Inflammatory macrophage treated with lipopolysaccharide for 4 hours (primary cell): ENCODE measurements at places on chromosomes 12 and 14.

DNA sequence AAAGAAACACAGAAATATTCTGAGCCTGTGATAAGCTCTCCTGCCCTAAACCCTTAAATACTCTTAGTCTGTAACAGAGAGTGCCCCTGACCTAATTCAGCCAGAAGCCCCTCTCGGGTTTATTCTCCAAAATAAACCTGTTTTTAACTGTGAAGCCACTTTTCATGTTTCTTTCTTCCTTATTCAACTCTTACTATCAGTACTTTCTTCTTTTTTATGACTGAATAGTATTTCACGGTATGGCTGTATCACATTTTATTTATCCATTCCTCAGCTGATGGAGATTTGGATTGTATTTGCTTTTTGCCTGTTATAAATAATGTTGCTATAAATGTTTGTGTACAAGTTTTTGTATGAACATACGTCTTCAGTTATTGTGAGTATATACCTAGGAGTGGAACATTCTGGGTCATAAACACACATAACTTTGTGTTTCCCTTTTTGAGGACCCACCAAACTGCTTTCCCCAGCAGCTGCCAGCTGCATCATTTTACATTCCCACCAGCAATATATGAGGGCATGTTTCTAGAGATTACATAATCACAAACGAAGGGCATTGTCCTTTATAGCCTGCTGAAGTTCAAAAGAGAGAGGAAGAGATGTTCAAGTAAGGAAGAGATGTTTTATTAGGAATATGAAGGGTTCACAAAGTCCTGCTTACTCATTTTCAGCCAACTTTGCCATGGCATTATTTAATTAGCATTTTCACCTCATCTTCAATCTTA, 199.4 kb upstream of the NUDT4 start:
- no peak for DNase-seq

GRCh38 chr14:96592591-96593386, 90.6 kb downstream of the PAPOLA start:
- DNase-seq = peak; percentile 24

DNA sequence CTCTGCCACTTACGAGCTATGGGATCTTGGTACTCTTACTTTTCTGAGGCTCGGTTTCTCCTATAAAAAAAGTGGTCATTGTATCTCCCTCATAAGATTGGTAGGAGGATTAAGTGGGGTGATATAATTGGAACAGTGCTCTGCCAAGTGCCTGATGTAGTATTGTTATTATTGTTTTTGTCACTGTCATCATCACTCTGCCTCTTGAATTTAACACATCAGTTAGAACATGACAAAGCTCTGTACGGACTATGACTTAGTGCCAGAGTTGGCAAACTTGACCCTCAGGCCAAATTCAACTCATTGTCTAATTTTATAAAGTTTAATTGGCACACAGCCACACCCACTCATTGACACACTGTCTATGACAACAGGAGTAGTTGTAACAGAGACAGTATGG, 229.0 kb upstream of the NOS1 start:
- no peak for DNase-seq

- peak; percentile 1 for DNase-seq
These were observed 25.5 kb downstream of the NKX2-8 start for GRCh38 chr14:36556811-36557433.

DNA sequence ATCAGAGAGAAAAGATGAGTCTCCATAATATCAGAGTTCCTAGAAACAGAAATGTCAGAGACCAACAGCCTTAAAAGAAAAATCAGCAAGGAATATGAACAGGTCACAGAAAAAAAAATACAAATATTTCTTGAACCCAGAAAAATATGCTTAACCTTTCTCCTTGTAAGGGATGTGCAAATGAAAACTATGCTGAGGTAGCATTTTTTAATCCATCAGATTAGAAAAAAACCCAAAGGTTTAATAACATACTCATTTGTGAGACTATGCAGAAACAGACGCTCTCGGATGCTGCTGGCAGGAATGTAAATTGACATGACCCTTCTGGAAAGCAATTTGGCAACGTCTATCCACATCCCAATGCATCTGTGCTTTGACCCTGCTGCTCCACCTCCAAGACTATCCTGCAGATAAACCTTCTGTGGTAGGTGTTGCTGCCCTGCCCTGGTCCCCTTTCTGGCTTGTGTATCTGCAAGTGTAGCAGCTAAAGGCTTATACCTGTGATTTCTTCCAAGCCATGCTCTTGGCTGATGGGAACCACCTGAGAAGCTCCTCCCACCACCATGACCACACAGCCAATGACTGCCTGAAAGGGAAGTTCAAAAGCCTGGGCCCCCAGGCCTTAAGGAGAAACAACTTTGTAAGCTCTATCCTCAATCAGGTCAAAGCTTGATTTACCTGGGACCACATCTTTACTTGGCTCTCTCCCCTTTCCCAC, 49.4 kb downstream of the LTBP2 start:
- DNase-seq = no peak

- no peak for DNase-seq
These were observed 95.2 kb upstream of the PPP2R5C start for GRCh38 chr14:101666264-101666663.

DNA sequence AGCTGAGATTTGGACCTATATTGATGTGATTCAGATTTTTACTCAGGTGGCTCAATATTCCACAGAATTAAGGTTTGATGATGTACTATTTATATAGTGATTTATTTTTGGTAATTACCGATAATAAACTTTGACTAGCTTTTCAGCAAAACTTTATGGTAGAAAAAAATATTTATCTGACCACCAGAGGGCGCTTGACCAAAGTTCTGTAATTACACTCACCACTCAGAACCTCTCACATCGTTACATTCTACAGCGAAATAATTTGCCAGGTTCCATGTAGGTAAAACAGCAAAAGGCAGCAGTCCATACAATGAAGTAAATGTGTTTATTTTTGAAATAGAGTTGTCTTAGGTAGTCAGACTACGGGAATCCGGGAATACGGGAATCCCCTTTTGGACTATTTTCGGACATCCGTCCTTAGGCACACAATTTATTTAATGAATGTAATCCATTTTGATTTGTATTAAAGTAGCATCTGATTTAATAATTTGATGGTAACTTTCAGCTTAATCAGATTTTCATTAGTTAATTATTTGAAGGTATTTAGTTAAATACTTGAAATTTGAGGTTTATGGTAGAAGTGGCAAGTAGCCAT, 143.0 kb upstream of the DDHD1 start:
- peak; percentile 50 for DNase-seq

DNA sequence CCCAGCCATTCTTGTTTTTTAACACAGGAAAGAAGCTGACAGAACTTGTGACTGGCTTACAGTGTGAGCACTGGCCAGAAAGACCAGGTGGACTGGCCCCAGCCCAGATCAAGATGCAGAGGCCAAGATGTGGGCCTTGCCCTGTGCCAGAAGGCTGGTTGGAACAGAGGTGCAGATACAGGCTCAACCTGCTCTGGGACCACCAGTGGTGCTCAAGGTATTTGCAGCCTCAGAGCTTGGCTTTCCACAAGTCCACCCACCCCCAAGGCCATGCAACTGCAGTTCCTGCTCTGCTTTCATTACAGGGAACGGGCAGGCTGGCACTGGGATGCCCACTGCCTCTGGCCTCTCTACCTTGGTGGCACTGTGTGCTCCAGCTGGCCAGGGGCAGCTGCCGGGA, 23.3 kb downstream of the ZFC3H1 start:
- no peak for DNase-seq

- DNase-seq = no peak
These were observed 15.8 kb downstream of the KRT2 start for GRCh38 chr12:52636189-52636588.

DNA sequence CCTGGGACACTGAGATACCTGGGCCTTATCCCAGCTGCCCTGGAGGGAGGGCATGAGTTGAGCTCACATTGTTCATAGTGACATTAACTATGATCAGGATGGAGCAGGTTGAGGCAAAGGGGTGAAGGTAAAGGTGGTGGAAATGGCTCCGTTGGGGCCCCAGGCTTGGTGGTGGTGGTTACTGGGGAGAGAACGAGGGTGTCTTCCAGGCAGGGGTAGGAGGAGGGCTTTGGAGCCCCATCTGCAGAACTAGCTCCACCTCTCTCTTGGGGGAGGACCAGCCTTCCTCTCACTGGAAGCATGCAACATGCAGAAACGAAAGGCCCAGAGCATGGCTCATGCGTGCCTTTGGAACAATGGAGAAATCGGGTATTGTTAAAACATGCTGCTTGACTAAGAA, 217.0 kb downstream of the SLC41A2 start:
- DNase-seq = peak; percentile 56

DNA sequence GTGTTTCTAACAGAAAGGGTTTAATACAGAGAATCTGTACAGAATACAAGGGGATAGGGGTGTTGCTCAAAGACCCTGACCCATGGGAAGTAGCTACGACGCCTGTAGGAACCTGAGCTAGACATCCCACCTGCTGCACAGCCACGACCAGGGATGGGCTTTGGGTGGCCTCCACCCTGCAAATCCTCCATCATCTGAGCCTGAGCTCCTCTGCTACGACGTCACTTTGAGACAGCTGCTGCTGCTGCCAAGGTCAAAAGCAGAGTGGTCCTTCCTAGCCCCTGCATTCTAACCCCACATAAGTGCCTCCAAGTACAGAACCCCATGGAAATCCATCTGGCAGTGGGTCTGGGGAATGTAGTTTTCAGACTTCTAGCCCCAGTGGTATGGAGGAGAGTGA, 43.8 kb downstream of the JAG2 start:
- no peak for DNase-seq

DNA sequence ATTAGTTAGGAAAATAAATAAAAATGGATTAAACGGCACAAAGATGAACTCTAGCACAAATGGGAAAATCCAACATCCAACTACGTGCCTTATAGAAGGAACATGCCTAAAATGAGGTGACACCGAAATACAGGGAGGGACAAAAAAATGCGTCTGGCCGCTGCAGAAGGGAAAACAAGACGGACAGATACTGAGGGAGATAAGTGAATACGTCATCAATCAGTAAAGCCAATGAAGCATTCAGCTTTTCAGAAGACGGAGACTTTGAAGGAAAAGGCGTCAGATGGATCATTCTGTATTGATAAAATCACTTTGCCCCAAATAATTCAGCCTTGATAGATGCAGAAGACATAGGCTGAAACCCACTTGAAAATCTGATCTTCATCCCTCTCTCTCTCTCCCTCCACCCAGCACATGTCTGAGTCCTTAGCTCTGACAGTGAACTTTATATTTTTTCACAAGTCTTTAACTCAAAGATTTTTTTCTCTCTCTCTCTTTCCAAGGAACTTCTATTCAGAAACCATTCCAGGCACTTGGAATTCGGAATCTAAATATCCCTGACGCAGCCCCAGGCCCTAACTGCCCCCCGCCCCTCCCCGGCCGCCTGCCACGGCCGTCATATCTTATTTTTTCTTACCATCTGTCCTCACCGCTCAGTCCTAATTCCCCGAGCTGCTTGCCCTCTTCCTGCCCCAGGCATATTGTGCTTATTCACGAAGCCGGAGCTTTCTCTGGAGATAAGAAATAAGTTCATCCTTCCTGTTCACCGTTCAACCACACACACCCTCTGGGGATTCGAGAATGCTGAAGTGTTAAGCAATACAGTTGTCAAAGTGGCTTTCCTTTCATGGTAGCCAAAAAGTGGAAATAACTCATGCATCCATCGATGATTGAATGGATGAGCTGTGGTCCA, 35.5 kb upstream of the RFLNA start:
- DNase-seq = no peak

DNA sequence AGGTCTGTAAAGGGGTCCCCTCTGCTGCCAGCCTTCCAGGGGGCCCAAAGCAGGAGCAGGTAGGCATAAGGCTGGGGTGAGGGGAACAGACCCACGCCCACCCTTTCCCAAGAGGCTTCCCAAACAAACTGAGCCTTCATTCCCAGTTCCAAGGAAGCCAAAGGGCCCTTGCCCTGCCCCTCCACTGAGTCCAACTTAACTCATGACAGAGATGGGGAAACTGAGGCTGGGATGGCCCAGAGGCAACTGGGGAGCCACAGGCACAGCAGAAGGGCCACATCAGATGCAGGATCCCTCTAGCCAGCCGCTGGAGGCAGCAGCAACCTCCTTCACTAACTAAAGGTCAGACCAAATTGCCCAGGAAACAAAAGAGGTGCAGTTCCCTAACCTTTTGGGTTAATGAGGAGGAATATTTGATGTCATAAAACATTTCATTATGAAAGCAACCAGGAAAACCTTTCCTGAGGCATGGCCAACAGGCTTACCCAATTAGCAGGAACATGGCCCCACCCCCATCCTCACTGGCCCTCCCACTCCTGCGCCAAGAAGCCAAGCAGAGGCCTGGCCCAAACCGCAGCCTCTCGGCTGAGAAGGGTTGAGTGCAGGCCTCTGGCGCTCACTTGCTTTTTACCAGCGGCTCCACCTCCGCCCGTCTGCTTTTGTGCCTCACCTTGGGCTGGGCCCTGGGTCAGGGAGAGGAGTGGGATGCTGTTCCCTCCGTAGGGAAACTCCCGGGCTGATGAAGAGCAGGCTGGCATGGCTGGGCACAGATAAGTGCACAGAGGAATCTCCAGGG, 293.5 kb upstream of the RTL1 start:
- no peak for DNase-seq

DNA sequence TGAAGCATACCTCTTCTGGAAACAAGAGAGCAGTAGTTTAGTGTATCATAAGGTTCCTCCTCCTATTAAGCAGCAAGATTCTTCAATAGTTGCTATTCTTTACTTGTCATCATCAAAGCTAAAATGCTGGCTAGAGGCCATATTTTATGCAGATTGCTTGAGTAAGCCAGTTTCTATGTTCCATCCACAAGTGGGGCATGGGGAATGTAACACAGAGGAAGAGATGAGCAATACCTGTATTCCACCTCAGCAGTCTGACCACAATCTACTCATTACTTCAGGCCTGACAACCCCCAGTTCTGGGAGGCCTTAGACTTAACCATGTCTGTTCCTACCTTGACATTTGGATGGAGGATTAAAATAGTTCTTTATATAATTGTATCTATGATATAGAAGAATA, 423.6 kb downstream of the BTG1 start:
- DNase-seq = no peak

- DNase-seq = peak; percentile 5
These were observed 465.5 kb upstream of the ATP2B1 start for GRCh38 chr12:90174198-90174510.

DNA sequence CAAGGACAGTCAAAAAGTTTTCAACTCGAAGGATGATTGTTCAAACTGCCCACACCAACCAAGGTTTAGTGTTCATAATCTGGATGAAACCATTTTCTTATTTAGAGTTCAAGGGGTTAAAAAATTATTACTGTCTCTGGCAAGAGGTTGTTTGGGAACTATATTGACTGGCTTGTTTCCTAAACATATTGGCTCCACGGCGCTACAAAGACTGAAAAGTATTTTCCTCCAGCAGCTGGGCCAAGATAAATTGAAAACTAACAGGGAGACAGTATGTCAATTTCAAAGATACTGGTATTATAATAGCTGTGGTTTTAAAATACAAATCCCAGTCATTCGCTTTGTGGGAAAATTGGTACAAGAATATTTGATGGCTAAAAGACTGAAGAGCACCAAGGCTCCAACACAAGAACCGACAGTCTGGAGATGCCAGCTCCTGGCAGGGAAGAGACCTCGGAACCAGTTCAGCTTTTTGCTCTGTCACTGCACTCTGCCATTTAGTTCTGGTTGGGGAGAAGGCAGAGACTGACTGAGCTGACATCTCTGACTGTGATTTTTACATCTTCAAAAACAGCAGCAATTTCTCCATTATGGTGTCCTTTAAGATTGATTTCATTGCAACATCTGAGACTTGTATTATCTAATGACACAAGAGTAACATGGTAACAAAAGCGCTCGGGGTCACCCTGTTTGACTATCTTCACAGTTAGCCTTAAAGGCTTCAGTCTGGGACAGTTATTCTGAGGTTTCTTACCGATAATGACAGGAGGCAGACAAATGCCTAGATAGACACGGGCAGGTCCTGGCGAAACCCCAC, 62.0 kb downstream of the ST8SIA1 start:
- DNase-seq = no peak
